T-cell (primary cell): ENCODE measurements at places on chromosomes 1 and 21.
A peak's percentile ranks its signal among the peaks of the same experiment; 100 is the strongest.

- DNase-seq, result no peak
Measured at GRCh38 chr1:177954076-177954475, 15.8 kb downstream of the SEC16B start.

- no peak for DNase-seq
Measured at GRCh38 chr21:14453339-14454015, 70.5 kb upstream of the HSPA13 start.

GRCh38 chr1:27053977-27054753, 41.5 kb upstream of the TENT5B start:
- DNase-seq, result no peak

GRCh38 chr1:1033009-1033587, 13.2 kb downstream of the AGRN start:
- DNase-seq, result peak; percentile 78

DNA sequence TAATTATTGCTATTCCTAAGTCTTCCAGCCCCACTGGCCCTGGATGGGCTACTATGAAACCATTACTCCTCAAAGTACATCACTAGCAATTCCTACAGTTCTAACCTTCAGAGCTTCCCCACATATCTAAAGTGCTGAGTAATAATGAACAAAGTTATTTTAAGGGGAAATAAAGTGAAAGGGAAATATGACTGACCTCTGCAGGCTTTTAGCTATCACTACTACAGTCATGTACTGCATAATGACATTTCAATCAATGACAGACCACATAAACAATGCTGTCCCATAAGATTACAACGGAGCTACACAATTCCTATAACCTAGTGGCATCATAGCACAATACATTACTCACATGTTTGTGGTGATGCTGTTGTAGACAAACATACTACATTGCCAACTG, 32.5 kb upstream of the ASPM start:
- no peak for DNase-seq

DNA sequence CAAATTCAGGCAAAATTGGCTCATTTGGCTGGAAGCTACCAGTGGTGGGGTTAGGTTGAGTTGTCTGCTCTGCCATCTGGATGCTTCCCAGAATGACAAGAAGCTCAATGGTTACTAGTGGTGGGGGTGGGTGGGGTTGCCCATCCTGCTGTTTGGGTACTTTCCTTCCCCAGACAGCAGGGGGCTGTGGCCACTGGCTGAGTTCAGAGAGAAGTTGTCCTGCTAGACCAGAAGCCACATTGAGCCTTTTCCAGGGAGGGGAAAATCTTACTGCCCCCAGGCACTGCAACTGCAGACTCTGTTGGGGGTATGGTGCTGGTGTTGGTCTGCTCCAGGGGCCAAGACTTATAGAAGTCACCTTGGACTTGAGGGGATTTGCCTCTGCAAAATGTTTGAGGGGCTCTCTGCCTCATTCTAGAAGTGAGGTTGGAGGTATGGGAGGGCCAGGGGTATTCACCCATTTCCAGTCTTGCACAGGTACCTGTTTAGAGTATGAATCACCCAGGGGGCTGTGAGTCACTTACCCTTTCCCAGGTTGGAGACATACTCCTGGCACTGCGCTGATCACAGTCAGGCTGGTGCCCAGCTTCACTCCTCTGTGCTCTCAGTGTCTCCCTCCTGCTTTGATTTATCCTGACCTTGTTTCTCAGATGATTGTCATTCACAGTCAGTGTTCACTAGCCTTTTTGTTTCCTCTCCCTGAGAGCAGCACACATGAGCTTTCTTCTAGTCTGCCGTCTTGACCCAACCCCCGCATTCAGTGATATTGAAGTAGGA, 89.1 kb upstream of the NEGR1 start:
- no peak for DNase-seq

DNA sequence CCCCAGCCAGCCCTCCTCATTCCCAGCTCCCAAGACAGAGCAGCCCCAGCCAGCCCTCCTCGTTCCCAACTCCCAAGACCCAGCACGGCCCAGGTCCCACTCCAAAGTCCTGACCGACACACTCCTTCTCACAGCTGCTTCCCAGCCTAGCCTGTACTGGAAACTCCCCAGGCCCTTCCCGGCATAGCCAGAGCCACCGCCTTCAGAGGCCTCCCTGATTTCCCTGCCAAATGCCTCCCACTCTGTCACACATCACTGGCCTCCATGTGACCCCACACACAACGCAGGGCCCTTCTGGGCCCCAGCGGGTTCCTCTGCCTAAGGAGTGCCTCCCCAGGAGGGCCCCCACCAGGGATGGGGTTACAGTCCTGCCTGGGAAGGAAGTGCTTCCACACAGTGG, 2.8 kb downstream of the UBE2J2 start:
- DNase-seq, result no peak

- no peak for DNase-seq
Measured at GRCh38 chr21:39182016-39182415, 1.2 kb downstream of the PSMG1 start.

- DNase-seq, result no peak
Measured at GRCh38 chr1:144101397-144102045, 129.7 kb upstream of the FAM72C start.

DNA sequence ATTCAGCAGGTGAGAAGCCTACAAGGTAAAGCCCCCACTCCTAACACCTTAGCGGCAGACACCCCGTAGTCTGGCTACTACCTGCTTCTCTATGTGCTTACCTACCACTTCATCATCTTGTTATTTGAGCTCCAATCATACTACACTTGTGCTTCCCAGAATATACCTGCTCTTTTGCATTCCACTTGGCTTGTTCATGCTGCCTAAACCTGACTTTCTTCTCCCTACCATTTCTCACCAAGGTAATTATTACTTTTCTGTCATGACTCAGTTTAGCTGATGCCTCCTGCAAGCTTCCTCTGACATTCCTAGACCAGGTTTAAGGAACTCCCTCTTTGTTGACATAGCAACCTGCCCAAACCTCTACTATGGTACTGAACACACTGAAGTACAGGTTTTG, 495.6 kb upstream of the C1orf87 start:
- no peak for DNase-seq

DNA sequence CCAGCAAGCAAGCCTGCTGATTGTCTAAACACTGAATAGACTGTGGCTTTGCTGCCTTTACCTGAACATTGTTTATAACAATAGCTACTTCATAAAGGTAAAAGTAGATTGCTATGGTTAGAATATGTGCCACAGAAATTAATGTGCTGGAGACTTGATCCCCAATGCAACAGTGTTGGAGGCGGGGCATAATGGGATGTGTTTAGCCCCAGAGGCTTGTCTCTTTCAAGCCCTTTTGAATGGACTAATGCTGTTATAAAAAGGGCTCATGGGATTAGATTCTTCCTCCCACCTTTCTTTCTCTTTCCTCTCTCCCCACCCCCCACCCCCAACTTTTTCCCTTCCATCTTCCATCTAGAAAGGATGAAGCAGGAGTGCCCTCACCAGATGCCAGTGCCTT, 80.2 kb upstream of the PPP2R5A start:
- DNase-seq, result no peak

- no peak for DNase-seq
Measured at GRCh38 chr1:220044678-220045355, 1.5 kb downstream of the EPRS1 start.

DNA sequence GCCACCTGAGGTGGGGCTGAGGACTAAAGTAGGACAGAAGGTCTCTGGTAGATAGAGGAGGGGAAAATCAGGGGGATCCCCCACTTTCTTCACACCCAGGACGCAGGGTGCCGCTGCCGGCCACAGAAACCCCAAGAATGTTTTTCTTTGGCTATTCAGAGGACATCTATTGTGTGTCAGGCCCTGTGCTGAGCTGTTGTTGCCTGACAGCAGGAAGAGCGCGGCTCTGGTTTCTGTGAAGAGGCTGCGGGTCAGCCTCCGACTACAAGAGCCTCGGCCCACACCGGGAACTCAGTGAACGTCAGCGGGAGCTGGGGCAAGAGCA, 407 bp upstream of the PIGV start:
- peak; percentile 60 for DNase-seq

DNA sequence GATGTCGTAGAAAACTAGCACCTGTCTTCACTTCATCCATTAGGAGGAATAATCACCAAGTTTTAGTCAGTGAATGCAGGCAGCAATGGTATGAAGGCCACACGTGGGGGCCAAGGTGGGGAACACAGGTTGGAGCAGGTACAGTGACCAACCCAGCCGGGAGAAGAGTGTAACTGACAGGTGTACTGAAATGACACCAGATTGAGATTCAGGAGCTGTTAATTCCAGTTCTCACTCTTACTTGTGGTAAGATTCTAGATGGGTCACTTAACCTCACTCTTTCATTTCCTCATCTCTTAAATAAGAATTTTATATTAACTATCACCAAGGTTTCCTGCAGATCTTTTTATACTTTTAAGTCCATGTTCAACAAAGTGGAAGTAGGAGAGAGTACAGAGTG, 206.2 kb upstream of the PTBP2 start:
- no peak for DNase-seq

GRCh38 chr1:87867626-87868025, 538.9 kb downstream of the LMO4 start:
- DNase-seq, result no peak

DNA sequence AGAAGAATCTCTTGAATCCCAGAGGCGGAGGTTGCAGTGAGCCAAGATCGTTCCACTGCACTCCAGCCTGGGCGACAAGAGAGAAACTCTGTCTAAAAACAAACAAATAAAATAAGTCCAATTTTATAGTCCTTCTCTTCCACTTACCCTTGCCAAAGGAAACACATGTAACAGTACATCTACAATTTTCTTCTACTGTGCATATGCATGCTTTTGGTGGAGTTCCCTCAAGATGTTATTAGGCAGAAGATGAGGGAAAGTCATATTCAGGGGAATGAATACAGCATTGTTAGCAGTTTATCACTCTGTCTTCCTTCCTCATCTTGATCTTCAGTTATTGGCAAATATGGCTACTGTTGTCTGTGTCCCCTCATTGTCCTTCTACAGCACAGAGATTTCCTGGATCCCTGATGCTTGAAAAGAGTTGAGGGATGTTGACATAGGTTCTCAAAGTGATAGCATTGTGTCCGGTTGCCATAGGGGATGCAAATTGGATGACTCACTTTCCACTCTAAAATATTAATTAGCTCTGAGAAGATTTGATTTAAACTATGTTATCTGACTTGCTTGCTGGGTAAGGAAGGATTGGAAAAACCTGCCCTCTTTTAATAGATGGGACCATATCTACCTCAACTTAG, 1173.6 kb downstream of the KCNT2 start:
- DNase-seq, result no peak

DNA sequence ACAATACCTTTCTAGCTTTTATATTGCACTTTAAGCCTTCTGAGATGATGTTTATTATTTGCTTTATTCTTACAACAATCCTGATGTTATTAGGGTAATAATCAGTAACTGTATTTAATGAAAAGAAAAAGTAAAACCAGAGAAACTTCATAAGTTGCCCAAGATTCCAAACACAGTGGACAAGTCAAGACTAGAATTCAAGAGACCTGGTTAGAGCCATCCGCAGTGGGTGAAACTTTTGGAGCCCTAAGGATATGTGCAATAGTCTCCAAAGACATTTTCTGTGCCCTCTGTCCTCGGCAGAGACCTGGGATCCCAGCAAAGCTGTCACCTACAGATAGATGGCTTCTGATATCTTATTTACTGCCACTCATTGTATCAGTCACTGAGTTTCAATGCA, 106.8 kb upstream of the DPT start:
- DNase-seq, result no peak

DNA sequence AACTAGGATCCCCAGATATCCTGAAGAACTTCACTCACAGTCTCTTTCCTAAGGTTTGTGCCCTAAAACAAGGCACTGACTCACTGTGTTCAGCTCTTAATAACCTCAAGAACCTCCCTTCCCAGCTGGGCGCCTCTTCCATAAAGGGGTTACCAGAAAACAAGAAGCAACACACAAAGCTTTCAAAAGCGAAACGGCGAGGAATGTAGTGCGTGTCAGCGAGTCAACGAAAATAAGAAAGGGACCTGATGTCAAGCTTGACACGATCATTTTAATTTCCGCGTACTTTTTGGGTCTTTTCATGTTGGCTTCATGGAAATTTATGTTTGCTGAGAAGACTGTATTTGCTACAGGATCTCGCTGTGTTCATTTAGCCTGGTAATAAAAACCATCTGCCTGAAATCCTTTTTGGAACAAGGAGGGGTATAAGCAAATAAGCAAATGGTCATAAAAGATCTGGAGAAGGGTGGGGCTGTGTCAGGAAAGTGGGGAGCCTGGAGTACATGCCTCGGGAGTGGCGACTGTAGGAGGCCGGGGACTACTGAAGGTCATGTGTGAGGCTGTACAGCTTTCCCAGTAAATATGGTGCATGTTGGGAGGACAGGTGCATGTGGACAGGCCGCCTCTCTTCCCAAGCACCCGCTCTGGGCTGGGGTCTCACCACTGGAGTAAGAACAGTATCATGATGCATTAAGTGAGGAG, 11.4 kb upstream of the CLDN14 start:
- no peak for DNase-seq

DNA sequence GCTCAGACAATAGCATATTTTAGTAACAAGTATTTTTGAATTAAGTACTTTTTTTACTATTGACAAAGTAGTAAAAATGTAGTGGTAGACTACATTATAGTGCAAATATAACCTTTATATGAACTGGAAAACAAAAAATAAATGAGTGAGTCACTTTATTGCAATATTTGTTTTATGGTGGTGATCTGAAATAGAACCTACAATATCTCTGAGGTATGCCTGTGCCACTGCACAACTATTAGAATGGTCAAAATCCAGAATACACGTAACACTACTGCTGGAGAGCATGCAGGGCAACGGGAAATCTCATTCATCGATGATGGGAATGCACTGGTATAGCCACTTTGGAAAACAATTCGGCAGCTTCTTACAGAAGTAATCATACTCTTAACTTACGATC, 349.0 kb upstream of the NCAM2 start:
- no peak for DNase-seq

DNA sequence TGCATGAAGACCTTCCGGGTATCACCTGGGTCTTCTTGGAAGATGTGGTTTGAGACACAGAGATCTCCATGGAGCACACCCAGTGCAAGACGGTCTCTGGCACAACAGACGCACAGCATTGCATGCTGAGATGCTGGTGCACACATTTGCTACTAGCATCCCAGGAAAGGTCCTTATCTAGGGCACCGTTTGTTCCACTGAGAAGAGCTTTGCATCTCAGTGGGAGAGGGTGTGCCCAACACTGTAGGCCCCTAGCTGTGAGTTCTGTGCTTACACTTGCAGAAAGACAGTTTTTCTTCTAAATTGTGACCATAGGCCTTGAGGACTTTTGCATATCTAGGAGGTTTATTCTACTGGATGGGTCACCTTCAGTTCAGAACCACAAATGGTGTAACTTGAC, 554.1 kb downstream of the MATN1 start:
- no peak for DNase-seq

DNA sequence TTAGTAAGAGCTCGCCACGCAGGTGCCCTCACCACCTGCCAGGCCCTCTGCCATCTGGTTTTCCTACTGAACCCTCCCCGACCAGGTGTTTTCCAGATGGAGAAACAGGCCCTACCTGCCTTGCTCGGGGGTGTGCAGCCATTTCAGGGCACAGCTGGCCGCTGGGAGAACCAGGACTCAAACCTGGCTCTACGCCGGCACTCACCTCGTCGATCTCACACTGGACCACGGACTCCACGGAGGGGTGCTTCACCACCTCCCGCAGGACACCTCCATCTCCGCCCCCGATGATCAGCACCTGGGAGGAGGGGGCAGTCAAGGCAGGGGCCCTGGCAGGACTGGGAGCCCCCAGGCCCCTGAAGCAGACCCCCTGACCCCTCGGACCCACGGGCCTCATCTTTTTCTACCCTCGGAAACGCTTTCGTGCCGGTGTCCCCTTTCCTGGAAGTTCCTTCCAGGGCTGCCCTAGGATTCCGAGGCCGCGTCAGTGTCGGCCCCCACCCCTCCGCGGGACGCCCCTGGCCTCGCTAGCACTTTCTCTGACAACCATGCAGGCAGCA, 1.1 kb downstream of the SRM start:
- no peak for DNase-seq
